A549 (cell line): ENCODE measurements at places on chromosomes 3 and 15.

DNA sequence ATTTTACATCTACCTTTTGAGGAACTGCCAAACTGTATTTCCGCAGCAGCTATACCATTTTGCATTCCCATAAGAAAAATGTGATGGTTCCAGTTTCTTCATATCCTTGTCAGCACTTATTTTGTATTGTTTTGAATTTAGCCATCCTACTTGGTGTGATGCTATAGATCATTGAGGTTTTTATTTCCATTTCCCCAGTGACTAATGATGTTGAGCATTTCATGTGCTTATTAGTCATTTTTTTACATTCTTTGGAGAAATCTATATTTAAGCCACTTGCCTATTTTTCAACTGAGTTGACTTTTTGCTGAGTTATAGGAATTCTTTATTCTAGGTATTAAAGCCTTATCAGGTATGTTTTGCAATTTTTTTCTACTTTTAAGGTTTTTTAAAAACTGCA is 347.6 kb upstream of the RARB start:
- DNase-seq = no peak

- no peak for DNase-seq
These were observed 61.4 kb upstream of the ZBTB38 start for GRCh38 chr3:141306922-141307321.

DNA sequence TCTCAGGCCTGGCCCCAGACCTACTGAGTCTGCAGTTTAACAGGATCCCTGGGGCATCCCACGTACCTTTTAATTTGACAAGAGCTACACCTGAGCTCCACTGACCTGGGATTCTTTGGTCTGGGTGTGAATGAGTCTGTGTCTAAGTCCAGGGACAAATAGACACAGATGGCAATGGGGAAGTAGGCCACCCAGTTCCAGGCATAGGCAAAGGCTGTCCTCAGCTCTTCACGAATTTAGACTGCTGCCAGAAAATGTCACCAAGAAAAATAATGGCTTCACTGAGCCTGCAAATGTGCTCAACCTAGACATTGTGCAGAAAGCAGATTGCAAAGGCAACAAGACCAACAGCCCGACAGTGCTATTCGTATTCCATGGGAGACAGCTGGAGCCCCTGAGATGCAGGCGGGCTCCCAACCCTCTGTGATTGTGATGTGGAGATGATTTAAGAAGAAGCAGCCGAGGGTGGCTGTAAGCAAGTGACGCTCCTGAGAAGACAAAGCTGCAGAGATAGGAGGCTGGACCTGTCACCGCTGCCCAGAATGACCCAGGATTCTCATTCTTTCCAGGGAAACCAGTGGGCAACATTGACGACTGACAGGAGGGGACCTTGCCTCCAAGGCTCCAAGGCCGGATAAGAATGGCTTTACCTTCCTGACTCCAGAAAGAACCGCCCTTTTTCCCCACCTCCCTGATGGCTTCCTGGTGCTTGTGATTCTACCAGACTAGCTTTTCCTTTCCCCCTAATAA is 39.8 kb upstream of the IREB2 start:
- DNase-seq = no peak

- no peak for DNase-seq
These were observed 11.5 kb downstream of the CPNE9 start for GRCh38 chr3:9715136-9715535.

DNA sequence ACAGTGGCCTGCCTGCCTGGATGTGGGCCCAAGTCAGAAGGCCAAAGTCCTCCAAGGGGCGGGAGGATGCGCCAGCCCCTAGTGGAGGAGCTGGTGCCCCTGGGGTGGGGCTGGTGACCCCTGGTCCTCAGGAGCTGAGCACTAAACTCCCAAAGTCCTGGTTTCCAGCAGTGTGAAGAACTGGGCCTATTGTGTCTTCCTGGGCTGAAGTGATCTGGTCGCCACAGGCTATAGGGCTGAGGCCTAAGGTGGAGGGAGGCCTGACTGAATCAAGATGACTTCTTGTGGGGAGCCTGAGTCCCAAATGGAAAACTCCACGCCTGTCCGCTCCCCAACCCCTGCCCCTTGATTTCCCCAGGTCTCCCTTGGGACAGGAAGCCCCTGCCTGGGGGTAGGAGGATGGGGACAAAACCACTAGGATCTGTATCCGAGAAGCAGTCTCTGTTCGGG is 753 bp upstream of the FES start:
- DNase-seq = no peak

DNA sequence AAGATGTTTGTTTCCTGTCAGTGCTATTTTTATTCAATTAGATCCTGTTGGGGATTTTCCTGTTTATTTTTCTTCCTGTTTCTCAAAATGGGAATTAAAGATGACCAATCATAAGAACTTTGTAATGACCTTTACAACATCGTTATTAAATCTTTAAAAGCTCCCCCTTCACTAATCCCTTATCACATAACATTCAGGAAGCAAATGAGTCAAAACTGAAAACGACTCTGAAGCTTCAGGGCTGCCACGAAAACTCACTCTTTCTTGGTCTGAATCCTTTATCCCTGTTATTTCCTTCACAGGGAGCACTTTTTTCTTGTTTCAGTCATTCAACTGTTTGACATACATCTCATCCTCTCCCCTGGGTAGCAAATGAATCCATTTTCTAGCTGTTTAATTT is 75.8 kb upstream of the MB21D2 start:
- DNase-seq = no peak

- no peak for DNase-seq
These were observed 70.8 kb downstream of the ABTB1 start for GRCh38 chr3:127743351-127744252.

GRCh38 chr3:129606636-129607390 is at the start of gene PLXND1:
TSS of gene PLXND1 (minus strand) at chr3:129606676. CDS start at chr3:129606639, 37 bp downstream.
- DNase-seq = peak; percentile 57

GRCh38 chr3:193016437-193016901 is 98.8 kb upstream of the MB21D2 start:
- no peak for DNase-seq

DNA sequence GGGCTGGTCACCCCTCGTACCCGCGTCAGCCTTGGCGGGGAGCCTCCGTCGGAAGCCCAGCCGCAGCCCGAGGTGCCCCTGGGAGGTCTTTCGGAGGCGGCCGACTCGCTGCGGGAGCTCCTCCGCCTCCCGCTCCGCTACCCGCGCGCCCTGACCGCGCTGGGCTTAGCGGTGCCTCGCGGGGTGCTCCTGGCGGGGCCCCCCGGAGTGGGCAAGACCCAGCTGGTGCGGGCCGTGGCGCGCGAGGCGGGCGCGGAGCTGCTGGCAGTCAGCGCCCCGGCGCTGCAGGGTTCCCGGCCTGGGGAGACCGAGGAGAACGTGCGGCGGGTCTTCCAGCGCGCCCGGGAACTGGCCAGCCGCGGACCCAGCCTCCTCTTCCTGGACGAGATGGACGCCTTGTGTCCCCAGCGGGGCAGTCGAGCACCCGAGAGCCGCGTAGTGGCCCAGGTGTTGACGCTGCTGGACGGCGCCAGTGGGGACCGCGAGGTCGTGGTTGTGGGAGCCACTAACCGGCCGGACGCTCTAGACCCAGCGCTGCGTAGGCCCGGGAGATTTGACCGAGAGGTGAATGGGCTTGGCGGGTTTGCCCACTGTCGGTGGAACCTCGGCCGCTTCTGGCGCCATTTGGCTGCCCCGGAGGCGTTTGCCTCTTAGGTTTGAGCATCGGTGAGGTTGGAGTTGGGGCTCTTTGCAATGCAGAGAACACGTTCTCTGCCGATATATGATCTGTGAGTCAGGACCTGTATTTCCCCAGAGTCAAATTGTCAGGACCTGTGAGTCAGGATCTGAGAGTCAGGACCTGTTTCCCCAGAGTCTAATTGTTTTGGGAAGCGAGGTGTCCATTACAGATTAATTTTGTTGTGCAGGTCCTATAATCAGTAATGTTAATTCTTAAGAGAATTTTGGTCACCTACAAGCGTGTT is 24.9 kb upstream of the GATM start:
- peak; percentile 15 for DNase-seq

DNA sequence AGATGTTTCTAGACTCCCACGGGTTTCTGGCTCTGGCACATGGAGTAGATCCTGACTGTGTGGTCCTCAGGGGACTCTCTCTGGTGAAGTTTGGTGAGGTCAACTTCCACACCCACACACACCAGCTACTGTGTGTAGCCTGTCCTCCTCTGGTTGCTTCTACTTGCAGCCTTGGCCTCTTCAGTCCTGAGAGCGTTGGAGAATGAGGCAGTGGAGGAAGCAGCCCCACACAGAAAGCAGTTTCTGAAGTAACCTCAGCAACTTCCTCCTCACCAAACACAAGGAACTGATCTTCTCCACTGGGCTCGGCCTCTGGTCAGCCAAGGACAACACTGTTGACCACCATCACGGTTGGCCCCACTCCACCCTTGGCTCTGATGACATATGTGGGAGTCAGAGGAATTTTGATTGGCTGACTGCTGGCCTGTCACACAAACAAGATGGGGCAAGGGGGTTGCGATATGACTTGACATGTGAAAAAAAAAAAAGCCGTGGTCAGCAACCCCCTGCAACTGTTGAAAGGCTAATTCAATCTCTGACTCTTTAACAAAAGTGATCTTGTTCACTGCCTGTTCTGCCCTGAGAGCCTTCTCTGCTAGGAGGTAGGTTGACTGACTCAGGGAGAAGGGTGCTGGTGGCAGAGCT is 19.6 kb downstream of the CD86 start:
- DNase-seq = no peak

- no peak for DNase-seq
These were observed 386.8 kb upstream of the PLSCR5 start for GRCh38 chr3:146991907-146992306.

DNA sequence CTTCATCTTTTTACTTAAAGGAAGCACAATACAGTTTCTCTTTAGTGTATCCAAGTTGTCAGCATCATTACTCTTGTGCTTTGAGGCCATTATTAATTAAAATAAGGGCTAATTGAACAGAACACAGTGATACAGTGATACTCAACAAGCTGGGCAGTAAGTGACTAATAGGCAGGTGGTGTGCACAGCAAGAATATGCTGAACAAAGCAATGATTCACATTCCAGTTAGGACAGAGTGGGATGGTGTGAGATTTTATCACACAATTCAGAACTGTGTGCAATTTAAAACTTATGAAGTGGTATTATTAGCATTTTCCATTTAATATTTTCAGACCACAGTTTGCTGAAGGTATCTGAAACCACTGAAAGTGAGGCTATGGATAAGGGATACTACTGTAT is 116.9 kb downstream of the PLOD2 start:
- no peak for DNase-seq

DNA sequence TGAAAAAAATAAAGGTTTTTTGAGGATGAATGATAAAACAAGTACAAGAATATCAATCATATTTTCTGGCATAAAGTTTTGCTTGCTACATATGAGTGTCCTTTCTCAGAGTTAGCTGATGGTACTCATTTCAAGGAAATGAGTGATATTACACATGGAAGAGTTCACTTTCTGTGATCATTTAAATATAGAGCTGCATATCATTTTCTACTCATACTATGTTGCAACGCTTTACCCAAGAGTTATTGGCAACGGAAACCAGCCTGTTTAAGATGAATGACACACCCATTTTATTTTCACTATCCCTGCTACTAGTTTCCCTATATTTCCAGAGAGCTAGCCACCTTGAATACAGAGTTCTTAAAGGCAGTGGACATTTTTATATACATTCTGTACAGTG is 35.4 kb upstream of the RBMS3 start:
- DNase-seq = no peak

GRCh38 chr3:77690284-77690845 is 650.5 kb downstream of the ROBO2 start:
- no peak for DNase-seq

DNA sequence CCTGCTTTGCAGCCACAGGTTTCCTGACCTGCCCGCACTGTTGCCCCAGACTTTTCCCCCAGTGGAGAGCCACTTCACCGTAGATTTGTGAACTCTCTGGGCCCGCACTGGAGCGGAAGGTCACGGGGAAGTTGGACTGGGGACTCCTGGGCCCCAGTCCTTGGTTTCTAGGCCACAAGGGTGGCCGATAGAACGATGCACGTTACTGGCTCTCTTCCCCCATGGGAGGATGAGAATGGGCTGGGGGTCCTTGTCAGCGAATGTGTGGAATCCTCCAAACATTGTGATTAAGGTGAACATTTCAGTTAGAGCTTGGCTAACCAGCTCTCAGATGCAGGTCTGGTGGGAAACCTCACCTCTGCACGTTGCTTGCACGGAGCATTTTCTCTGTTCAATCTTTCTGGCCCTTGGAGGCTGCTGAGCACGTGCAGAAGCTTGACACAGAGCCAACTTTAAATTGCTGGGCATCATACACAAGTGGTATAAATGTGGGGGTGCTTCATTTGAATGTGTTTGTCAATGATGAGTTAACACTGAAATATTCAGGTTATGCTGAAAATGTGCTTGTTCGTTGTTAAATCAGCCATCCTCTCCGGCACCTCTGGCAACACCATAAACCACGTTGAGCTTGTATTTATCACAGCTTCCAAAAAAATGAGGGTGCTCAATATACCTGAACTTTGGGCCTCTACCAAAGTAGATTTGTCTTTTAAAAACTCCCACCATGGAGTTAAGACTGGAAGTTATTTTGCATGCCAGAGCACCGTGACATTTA is 976 bp downstream of the DIS3L start:
- peak; percentile 67 for DNase-seq

DNA sequence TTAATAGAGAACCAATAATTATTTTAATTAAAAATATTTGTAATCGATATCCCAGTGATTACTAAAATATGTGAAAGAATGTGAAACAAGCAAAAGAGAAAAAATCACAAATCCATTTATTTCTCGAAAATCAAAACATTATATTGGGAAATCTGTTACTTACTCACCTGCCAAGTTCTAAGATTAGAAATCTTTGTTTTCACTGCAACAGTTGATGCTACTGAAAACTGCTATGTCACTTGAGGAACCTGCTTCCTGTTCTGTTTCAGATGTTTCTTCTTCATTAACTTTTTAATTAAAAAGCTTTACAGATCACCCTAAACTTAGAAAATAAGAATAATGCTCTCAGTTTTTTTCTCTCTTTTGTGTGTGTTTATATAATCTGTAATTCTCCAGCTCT is 13.7 kb upstream of the DPH6 start:
- no peak for DNase-seq

GRCh38 chr3:99473321-99473751 is 165.1 kb upstream of the COL8A1 start:
- no peak for DNase-seq
